Ovary (tissue), 10 donors: ENCODE measurements at places on chromosomes 1 and 21. TPM values are rescaled to one million over a fixed set of nuclear protein-coding genes. Genes with fewer than 3 reads are reported as not detected.

- DNase-seq = no peak
These were observed 144.2 kb upstream of the C1orf105 start for GRCh38 chr1:172276120-172276818.

GRCh38 chr1:227234998-227235405 is 83.3 kb downstream of the CDC42BPA start:
- no peak for DNase-seq

Gene RIMS3
- 7.8 TPM for total RNA-seq

DNA sequence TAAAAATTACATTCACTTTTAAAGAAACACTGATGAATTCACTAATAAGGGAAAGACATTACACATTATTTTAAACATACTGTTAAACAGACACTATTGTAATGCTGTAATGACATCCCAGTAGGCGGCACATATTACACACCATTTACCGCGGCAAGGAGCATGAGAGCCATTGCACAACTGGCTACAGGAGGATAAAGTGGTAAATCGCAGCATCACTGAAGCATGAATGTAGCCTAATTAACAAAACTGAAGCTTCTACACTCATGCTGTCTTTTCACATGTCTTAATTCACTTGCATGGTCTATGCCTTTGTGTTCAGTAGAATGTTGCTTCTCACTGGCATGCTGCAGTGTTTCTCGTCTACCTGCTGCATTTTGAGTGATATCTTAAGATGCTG is 1046.0 kb downstream of the MRPL39 start:
- no peak for DNase-seq

DNA sequence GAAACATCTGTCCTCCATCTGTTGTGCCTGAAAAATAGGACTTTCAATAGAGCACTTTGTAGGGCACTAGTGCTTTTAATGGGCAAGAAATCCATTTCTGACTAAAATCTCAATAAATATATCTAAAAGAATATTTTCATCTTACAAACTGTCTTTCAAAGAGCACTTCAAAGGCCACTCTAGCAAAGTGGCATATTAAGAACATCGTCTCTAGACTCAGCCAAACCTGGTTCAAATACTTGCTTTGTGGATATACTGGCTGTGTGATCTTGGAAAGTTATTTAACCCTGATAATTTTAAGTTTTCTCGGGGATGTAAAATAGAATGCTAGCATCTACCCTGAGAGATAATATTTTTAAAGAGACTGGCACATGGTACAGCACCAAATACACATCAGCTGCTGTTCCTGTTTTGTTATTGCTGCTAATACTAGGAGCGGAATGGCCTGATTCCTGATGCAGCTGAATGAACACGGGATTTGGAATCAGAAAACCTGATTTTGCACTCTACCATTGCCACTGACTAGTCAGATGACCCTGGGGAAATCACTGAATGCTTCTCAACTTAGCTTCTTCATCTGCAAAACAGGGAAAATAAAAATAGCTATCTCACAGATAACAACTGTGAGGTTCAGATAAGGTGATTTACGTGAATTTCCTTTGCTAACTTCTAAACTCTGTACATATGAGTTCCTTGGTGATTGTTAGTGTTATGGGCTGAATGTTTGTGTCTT is 25.2 kb upstream of the LRRC8C start:
- no peak for DNase-seq

GRCh38 chr1:212595787-212596714 is 12.5 kb upstream of the ATF3 start:
- DNase-seq = no peak

Gene ITLN2
- 2.9 TPM for total RNA-seq

Gene CAMK2N1
- 16.6 TPM for total RNA-seq

Gene C1QA
- 28.9 TPM for total RNA-seq

Gene TRIM63
- not detected for total RNA-seq

Gene CBS
- 50.6 TPM for total RNA-seq

Gene SPATA46
- total RNA-seq = not detected

DNA sequence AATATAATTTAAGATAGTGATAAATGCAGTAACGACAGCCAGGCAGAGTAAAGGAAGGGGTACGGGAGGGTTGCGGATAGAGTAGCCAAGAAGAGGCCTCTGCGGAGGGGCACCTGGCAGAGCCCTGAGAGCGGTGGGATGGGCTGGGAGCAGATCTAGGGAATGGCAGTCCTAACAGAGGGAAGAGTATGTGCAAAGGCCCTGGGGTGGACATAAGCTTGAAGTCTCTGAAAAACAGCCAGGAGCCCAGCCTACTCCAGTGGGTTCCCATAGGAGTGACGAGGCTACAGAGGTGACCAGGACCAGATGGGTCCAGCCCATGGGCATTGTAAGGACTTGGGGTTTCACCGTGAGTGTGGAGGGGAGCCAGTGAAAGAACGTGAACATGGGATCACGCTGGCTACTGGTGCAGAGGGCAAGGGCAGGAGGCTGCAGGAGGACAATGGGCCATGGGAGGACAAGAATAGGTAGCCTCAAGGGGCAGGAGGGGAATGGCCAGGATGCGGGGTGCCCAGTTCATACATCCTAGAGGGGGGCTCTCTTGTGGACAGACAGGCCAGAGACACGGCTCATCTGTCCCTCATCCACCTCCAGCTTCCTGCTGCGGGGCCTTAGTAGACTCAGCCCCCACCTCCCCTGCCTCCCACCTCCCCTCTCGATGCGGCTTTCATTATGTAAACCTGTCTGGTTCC is 185.7 kb upstream of the VAMP3 start:
- peak; percentile 4 for DNase-seq

- DNase-seq = no peak
These were observed 35.4 kb downstream of the KIAA1614 start for GRCh38 chr1:180947901-180948640.

Gene AMY2A
- total RNA-seq = 0.87 TPM

DNA sequence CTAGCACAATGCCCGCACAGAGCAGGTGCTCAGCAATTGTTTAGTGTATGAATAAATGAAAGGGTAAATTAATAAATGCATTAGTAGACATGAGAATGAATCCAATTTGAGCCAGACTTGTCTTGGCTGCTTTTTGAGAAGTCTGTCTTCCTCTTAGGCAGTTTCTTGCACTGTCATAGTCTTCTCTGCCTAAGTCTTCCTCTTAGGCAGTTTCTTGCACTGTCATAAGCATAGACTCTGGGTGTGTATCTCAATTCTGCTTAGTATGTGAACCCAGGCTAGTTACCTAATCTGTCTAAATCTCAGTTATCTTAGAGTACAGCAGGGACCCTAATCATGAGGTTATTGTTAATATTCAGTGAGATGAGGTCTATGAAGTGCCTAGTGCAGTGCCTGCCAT is 27.2 kb downstream of the NHLH2 start:
- DNase-seq = no peak

Gene AMPD2
- total RNA-seq = 63.3 TPM

DNA sequence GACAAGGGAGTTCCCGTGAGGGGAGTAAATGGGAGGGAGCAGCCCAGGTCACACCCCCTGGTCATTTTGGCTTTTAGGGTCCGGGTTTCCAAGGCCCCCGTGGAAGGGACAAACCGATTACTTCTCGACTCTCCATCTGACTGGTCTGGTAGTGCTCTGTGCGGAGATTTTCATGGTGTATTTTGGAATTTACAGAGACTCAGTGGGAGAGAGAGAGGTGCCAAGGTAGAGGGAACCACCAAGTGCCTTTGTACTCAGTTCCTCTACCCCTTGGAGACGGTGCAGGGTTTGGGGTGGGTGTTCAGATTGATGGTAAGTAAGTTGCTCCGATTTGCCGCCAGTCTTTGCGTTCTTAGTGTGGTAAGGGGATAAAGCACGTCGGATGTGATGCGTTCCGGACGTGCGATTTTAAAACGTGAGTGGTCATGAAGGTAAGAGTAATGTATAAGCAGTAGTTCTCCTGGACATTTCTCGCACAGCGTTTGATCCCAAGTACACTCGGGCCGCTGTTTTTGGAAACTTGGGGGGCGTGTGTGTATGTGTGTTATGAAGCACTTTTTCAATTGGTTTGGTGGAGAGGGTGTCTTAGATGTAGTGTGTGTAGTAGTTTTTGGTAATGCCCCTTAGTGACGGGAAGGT is 682 bp downstream of the SUCO start:
- peak; percentile 40 for DNase-seq
